ENCODE measurements at places on chromosomes 7 and 10. TPM values are rescaled to one million over a fixed set of nuclear protein-coding genes. Genes with fewer than 3 reads are reported as not detected.

Gene TLX1
- not detected for total RNA-seq

Gene PROSER2
- 71.1 TPM for total RNA-seq

GRCh38 chr10:46035923-46036849 lies 5.8 kb upstream of the NCOA4 start:
- no peak for DNase-seq

Gene FGL2
- total RNA-seq: 150 TPM

GRCh38 chr10:70732569-70732968 lies 52.6 kb downstream of the TBATA start:
- DNase-seq: no peak

Gene SUN3
- total RNA-seq: not detected

DNA sequence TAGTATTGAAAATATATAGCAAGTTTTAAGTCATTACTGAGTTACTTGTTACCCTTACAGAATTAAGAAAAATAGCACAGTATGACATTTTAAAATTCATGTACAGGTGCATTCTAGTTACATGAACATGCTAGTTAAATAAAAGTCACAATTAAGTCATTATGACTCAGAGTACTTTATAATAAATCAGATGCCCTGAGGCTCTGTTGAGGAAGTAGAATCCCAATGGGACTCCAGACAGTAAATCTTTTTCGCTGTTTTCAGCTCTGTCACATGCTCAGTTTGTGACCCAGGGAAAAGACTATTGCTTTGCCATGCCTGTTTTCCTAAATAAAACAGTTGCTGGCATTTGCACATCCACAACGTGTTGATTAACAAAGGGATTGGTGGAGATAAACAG lies 21.0 kb downstream of the NUDT13 start:
- no peak for DNase-seq

DNA sequence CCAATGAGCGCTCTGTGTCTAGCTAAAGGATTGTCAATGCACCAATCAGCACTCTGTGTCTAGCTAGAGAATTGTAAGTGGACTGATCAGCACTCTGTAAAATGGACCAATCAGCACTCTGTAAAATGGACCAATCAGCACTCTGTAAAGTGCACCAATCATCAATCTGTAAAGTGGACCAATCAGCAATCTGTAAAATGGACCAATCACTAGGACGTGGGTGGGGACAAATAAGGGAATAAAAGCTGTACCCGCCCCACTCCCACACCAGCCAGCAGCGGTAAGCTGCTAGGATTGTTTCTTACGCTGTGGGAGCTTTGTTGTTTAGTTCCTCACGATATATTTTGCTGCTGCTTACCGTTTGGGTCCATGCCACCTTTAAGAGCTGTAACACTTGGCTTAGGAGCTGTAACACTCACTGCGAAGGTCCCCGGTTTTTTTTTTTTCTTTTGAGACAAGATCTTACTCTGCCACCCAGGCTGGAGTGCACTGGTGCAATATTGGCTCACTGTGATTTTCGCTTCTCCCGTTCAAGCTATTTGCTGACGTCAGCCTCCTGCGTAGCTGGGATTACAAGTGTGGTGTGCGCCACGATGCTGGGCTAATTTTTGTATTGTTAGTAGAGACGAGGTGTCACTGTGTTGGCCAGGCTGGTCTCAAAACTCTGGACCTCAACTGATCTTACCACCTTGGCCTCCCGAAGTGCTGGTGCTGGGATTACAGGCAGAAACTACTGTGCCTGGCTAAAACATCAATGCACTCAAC lies 184.8 kb downstream of the PTPN20 start:
- no peak for DNase-seq

DNA sequence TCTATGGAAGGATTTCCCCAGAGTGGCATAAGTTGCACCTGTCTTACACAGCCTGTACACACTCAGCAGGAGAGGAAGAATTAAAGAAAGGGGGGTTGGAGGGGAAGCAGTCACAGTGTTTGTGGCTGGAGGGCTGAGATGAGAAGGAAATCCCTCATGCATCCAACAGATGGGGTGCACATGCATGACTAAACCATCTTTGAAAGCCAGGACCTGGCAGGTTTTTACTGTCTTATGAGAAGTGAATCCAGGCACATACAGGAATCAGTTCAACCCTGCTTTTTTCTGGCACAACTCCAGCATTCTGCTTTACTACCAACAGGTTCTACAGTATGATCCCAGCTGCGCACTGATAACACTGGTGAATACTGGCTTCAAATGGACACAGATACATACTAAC lies 107.7 kb downstream of the CACNA2D1 start:
- no peak for DNase-seq

Gene UNCX
- total RNA-seq: not detected

Gene UBE2H
- total RNA-seq: 92.3 TPM

DNA sequence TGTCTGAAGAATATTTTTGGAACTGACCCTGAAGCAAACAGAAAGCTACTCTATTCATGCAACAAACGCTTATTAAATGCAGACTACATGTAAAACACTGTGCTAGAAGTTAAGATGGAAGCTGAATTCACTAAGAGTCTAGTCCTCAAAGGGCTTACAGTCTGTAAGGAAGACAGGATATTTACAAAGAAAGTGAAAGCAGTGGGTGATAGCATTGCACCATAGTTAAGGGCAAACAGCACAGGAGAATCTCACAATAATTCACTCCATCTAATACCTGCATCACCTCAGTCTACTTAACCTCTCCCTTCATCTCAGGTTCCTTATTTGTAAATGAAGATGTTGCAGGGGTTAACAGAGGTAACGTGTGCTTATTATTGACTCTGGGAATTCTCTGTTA lies 360.0 kb upstream of the AOAH start:
- no peak for DNase-seq

GRCh38 chr10:122404576-122404975 lies 30.1 kb downstream of the PLEKHA1 start:
- DNase-seq: no peak

DNA sequence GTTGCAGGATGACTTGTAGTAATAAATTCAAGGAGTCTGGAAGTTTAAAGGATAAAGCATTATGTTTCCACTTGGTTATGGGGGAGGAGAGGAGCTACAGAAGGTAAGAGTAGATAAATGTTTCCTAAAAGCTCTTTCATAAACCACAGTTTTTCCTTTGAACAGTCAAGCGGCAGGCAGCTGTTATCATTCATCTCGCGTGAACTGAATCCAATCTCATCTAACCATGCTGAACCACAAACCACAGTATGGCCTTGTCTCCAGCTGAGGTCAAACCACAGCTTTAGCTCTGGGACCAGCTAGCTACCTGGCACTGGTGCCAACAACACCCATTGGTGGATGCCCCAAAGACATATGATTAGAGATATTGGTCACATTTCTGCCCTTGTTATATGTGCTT lies 63.3 kb downstream of the NOC3L start:
- DNase-seq: no peak

GRCh38 chr10:52900593-52900992 lies 128.0 kb upstream of the MBL2 start:
- DNase-seq: no peak

Gene CRHR2
- not detected for total RNA-seq

DNA sequence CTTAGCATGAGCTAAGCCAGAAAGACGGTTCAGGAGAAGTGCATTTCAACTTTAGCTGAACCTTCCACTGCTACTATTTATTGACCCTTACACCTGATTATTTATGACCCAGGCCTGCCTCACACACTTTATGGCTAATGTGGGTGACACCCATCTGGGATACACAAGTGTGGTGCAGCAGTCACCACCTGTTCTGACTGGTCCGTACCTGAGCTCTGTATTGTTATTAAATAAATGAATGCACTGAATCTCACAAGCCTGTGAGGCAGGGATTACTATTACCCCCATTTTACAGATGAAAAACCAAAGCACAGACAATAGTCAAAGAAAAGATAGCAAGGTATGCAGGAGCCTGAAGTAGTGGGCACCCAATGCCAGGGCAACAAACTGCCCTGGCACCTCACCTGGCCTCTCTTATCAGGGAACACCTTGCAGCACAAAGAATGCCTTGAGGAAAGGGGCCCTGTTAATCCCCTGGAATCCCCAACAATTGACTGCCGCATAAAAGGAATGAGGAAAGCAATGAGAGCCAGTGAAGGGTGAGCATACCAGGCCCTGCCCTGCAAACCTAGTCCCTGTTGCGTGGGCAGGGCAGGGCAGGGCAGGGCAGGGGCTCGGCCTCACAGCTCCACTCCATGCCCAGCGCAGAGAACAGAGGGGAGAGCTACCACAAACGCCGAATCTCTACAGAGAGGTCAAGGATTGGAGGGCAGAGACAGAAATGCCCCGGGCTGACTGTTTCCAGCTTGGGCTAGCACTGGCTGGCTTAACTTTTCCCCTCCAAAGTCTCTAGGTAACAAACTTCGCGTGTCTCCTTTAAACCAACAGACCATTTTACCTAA lies 1.3 kb downstream of the ANXA11 start:
- no peak for DNase-seq

Gene ASIC3
- 1.7 TPM for total RNA-seq

Gene ACTL6B
- not detected for total RNA-seq

DNA sequence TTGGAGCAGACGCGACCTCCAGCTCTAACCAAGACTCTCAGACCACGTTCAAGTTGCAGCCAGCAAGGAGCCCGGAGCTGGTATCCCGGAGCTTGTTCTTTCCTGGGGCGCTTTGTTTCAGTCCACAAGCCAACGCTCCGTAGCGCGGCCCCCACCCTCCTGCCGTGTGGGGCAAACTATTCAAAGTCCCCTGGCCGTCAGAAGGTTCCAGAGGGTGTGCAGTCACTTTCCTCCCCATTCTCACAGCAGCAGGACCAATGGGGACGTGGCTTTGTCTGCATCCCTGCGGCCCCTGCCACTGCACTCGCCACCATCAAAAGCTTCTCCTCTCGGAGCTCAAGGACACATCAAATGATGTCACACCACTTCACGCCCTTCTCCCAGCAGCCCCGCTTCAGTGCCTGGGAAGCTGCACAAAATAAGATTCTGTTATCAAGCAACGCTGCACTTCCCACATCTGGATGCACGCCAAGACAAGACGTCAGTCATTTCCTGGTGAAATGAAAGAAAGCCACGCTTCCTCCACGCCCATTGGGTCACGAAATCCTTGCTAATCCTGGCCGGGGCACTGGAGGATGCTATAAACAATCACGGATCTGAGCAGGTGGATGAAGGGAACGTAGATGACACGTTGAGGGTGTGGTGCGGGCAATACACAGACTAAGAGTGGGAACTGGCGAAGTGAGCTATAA lies 348.2 kb downstream of the PTPRN2 start:
- no peak for DNase-seq

Gene WEE2
- not detected for total RNA-seq

Gene HOXA6
- 30.9 TPM for total RNA-seq

DNA sequence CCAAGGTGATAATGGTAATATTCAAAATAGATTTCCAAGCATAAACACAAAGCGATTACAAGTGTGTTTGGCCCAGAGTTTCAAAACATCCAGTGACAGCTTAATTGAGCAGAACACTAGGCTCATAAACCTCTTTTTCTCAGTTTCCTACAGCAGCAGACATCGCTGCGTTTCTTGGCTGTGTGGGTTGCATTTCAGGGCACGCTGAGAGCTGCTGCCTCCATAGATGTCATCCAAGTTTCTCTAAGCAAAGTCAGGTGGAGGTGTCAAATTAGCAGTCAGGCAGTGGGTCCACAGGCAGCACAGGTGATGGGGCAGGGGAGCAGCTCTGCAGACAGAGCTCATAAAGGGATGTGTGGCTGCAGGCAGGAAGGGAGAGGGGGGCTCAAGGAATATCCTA lies 50.5 kb upstream of the COL13A1 start:
- DNase-seq: no peak

- no peak for DNase-seq
Measured at GRCh38 chr10:111030042-111030750, 46.6 kb upstream of the ADRA2A start.

Gene MAPK8
- 59.6 TPM for total RNA-seq

Gene PTPRN2
- total RNA-seq: 7.5 TPM

DNA sequence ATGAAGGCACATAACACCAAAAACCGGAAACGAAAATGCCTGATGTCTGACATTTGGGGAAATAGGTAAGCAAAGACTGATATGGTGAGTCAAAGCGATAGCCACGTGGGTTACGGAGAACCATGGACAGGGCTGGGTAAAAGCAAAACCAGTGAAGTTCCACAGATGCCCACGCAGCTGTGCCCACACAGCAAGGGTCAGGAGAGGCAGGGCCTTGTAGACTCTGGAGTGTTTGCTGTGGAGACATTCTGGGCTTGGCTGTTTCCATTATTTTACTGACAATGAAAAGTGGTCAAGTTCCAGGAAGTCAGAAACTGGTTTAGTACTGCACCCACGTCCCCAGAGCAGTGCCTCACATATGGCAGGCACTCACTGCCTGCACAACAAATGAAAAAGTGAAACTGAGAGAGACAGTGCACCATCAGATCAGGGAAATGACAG lies 148.7 kb downstream of the ZMYND11 start:
- no peak for DNase-seq

Gene SLC18A3
- not detected for total RNA-seq

GRCh38 chr7:154777908-154778307 lies 225.0 kb downstream of the PAXIP1 start:
- no peak for DNase-seq

DNA sequence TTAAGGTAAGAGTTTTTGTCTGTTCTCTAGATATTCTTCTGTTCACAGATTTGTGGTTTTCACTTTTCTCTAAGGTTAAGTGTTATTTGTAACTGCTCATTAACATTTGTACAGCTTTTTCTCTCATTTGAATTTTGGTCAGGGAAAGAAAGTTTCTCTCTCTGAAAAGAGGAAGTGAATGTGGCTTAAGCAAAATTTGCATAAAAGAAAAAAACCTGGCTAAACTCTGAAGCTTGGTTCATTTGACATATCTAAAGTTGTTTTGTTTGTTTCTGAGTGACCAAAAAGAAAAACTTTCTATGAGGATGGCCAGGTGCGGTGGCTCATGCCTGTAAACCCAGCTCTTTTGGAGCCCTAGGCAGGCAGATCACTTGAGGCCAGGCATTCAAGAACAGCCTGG lies 22.0 kb upstream of the SLC26A4 start:
- no peak for DNase-seq

Gene FAM3C
- total RNA-seq: 42.9 TPM

DNA sequence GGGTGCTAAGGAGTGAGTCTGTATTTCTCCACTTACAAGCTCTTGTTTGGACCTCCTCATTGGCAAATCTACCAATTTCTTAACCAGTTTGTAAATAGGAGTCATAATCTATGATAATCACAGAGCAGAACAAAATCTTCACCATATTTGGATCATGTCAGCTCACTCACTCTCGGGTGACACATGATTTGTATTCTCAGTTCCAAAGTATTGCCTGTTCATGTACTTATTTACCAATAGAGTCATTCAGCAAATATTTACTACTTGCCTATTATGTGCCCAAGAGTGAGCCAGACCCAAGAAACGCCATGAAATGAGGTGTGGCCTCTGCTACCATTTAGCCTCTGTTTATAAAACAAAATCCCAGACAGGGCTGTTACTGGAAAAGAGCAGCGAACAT lies 114.8 kb downstream of the TSPAN12 start:
- no peak for DNase-seq

DNA sequence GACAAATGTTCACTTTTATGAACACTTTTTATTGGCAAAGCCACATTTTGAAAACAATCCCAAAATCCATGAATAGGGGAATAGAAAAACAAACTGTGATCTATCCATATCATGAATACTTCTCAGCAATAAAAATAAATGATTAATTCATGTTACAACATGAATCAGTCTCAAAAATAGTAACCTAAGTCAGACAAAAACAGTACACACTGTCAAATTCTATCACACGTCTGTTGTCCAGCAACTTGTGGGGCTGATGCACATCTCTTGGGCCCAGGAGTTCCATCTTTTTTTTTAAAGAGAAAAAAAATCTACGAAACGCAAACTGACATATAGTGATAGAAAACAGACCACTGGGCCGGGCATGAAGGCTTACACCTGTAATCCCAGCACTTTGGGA lies 71.0 kb downstream of the LARP4B start:
- no peak for DNase-seq

Gene ANKRD7
- 0.66 TPM for total RNA-seq

Gene CYP26C1
- total RNA-seq: not detected

Measured in tibial nerve (tissue), 4 donors.